Calu3 (cell line): ENCODE measurements at places on chromosomes 5 and 9. TPM values are rescaled to one million over a fixed set of nuclear protein-coding genes. Genes with fewer than 3 reads are reported as not detected.
A peak's percentile ranks its signal among the peaks of the same experiment; 100 is the strongest.

DNA sequence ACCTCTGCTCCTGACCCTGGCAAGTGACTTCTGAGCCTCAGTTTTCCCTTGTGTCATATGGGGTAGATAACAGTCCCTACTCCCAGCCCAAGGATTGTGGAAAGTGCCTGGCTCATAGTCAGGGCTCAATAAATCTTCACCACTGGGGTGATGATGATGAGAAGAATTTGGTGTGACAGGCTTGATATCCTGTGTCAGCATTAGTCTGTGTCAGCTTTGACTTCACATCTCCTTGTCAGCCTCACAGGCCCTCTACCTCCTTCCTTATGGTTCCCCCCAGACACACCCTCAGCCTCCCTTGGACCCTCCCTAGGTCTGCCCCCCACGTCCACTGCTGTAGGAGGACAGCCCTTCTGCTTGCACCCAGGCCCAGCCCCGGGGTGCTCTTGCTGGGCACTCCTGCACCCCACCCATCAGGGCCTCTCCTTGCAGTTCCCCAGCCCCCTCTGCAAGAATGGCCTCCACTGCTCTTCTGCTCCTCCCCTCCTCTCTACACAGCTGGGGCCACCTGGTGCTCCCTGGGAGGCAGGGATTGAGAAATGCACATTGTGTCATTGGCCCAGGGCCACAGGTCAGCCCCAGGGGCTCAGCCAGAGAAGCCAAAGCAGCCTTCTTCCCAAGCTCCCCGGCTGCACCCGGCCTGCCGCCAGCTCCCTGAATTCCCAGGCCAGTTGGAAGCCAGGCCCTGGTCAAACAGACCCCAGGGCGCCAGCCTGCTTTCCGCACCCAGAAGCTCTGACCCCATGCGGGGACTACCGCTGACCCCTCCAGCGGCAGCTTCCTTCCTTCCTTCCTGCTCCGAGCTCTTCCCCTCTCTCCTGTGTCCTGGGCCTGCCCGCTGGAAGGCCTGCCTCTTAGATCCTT lies 7.7 kb downstream of the FGFR4 start:
- no peak for DNase-seq
- H3K4me3 ChIP-seq = no peak overlapping the region
- H3K27ac ChIP-seq = no peak overlapping the region
- H3K27me3 ChIP-seq = no peaks in the 10 kb centered on the region
- H3K4me1 ChIP-seq = peaks cover 24% of the 10 kb centered on the region

The CDC20B gene
- not detected in 2 replicates for total RNA-seq

The MACIR gene
- 24.5 and 25.2 TPM in 2 replicates for total RNA-seq

- no peak overlapping the region for H3K4me3 ChIP-seq
- H3K27me3 ChIP-seq = no peaks in the 10 kb centered on the region
- no peaks in the 10 kb centered on the region for H3K36me3 ChIP-seq
- H3K4me1 ChIP-seq = peaks cover 11% of the 10 kb centered on the region
- H3K27ac ChIP-seq = no peak overlapping the region
- no peak for DNase-seq
Measured at GRCh38 chr5:56733580-56733979, 81.8 kb upstream of the MAP3K1 start.

DNA sequence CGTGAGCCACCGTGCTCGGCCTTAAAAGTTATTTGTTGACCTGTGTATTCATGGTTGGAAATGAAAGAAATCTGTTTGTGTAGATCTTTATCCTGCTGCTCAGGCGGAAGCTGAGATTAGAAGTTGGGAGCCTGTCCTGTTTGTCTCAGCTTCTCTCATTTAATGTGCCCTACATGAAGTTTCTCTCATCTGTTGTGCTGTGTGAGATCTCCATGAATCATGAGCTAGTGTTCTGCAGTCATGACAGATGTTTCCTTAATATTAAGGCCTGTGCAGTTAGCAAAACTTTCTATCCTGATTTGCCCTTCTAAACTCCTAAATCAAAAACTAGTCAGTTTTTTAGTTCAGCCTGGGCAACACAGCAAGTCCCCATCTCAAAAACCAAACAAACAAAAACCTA lies 59.5 kb downstream of the FAM78A start:
- peaks cover under 1% of the 10 kb centered on the region for H3K36me3 ChIP-seq
- no peaks in the 10 kb centered on the region for H3K4me1 ChIP-seq
- no peak overlapping the region for H3K27ac ChIP-seq
- DNase-seq = no peak
- no peaks in the 10 kb centered on the region for H3K27me3 ChIP-seq

DNA sequence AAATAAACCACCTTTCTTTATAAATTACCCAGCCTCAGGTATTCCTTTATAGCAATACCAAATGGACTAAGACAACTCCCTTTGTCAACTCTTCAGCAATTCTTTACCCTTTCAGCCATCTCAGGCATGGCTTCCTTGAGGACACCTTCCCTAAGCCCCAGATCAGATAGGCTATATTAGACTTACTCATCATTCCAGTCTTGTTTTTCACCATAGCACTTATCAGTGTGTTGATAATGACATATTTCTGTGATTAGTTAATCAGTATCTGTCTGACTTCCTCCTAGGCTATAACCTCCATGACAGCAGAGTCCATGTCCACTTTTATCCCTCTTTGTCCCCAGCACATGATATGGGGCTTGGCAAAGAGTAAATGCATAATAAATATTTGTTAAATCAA lies 238.1 kb downstream of the ACTL7B start:
- H3K27me3 ChIP-seq = peaks cover 55% of the 10 kb centered on the region
- no peaks in the 10 kb centered on the region for H3K36me3 ChIP-seq
- H3K4me3 ChIP-seq = no peak overlapping the region
- peaks cover 9% of the 10 kb centered on the region for H3K4me1 ChIP-seq
- DNase-seq = no peak

The ACOT12 gene
- total RNA-seq = 0.87 TPM in 1 of 2 replicates, not detected in the other

The CDH6 gene
- total RNA-seq = 2.3 and 3.8 TPM in 2 replicates

- H3K4me1 ChIP-seq = no peaks in the 10 kb centered on the region
- no peak overlapping the region for H3K4me3 ChIP-seq
- peaks cover 4% of the 10 kb centered on the region for H3K27me3 ChIP-seq
- H3K36me3 ChIP-seq = no peaks in the 10 kb centered on the region
Measured at GRCh38 chr5:150960791-150961396, 56.1 kb upstream of the ZNF300 start.

DNA sequence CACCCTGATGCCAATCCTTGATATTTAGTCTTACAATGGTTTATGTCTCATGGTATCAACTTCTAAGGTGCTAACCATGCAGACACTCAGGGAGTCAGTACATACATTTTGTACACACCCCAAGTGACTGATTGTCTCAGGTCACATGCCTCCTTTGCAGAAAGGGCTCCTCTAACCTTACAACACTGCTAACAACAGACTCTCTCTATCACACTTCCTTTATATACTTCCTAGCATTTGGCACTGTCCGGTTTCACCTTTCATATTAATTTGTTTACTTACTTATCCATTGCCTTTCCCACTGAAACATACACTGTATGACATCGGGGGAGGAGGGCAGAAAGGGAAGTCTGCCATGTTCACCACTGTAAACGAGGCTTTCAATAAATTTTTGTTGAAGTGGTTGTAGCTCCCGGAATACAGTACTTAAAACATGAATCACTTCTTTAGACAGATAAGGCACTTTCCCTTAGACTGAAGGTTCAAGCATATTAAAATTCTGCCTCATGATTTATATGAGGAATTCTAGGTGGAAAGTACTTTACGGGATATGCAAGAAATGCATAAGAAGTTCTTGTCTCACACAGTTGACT lies 20.6 kb downstream of the EMB start:
- no peak overlapping the region for H3K27ac ChIP-seq
- H3K4me3 ChIP-seq = no peak overlapping the region
- H3K4me1 ChIP-seq = peaks cover 15% of the 10 kb centered on the region
- no peak for DNase-seq
- no peaks in the 10 kb centered on the region for H3K36me3 ChIP-seq

The SNCAIP gene
- 0.22 TPM in 1 of 2 replicates, not detected in the other for total RNA-seq

The TMEM141 gene
- 64.1 and 75.8 TPM in 2 replicates for total RNA-seq

The TEX48 gene
- total RNA-seq = not detected in 2 replicates

GRCh38 chr5:84383816-84384603 lies 670 bp downstream of the EDIL3 start:
- peaks cover 26% of the 10 kb centered on the region for H3K36me3 ChIP-seq
- no peak for DNase-seq
- no peak overlapping the region for H3K27ac ChIP-seq
- H3K4me1 ChIP-seq = peaks cover 20% of the 10 kb centered on the region

The CCL27 gene
- total RNA-seq = not detected in 2 replicates

GRCh38 chr5:83570916-83571315 lies 99.4 kb downstream of the VCAN start:
- H3K27ac ChIP-seq = no peak overlapping the region

- H3K27ac ChIP-seq = peak within 1 kb of the TSS; percentile 89
- DNase-seq = peak; percentile 93
- peaks cover 16% of the 10 kb centered on the region for H3K36me3 ChIP-seq
- H3K4me1 ChIP-seq = peaks cover 23% of the 10 kb centered on the region
- no peaks in the 10 kb centered on the region for H3K27me3 ChIP-seq
Measured at GRCh38 chr5:154038707-154039457, at the start of the genes FAM114A2 and MFAP3. Gene FAM114A2 (minus strand): TSS chr5:154038910. CDS start chr5:154034953, 3,957 bp downstream. Gene MFAP3 (plus strand): TSS chr5:154038967. CDS start chr5:154049723, 10,756 bp downstream.

DNA sequence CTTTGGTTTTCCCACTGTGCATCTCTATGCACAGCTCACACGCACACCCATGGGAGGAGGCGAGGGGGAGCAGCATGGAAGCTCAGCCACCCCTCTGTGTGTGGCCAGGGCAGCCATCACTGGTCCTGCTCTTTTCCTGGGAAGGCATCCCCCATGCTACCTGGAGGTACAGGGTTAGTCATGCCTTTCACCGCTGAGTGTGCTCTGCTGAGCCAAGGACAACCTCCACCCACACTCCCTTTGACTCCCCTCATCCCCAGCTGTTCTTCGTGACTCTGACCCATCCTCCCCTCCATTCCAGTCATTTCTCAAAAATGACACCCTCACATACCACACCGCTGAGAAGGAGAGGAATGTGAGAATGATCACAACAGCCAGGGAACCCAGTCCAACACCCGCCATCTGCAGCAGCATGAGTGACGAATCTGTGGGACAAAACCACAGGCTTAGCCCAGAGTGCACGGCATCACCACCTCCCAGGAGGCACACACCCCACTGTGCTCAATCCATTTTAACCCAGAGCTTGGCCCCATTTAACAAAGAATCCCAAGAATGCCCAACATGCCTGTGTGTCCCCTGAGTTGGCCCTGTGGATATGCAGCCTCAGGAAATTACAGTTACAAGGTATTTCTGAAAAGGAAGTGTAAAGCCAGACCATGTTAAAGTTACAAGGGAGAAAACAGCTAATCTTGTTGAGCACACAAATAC lies 133.4 kb downstream of the SUSD1 start:
- peaks cover 5% of the 10 kb centered on the region for H3K36me3 ChIP-seq
- H3K27me3 ChIP-seq = no peaks in the 10 kb centered on the region
- H3K27ac ChIP-seq = peak overlapping the region; percentile 94
- H3K4me3 ChIP-seq = peak overlapping the region; percentile 19

The OLFML2A gene
- total RNA-seq = 0.88 and 0.99 TPM in 2 replicates

- no peaks in the 10 kb centered on the region for H3K4me1 ChIP-seq
- no peak overlapping the region for H3K4me3 ChIP-seq
- H3K27me3 ChIP-seq = no peaks in the 10 kb centered on the region
- no peak for DNase-seq
- H3K36me3 ChIP-seq = no peaks in the 10 kb centered on the region
Measured at GRCh38 chr5:77139001-77139400, 51.9 kb upstream of the ZBED3 start.

GRCh38 chr5:12095808-12096281 lies 191.6 kb upstream of the CTNND2 start:
- no peak overlapping the region for H3K4me3 ChIP-seq
- DNase-seq = no peak
- no peaks in the 10 kb centered on the region for H3K36me3 ChIP-seq
- H3K27ac ChIP-seq = no peak overlapping the region
- H3K27me3 ChIP-seq = no peaks in the 10 kb centered on the region
- no peaks in the 10 kb centered on the region for H3K4me1 ChIP-seq

- peaks cover 34% of the 10 kb centered on the region for H3K4me1 ChIP-seq
- DNase-seq = no peak
- no peaks in the 10 kb centered on the region for H3K27me3 ChIP-seq
Measured at GRCh38 chr5:34672196-34672595, 16.1 kb downstream of the RAI14 start.

The NUTM2F gene
- not detected in 2 replicates for total RNA-seq

DNA sequence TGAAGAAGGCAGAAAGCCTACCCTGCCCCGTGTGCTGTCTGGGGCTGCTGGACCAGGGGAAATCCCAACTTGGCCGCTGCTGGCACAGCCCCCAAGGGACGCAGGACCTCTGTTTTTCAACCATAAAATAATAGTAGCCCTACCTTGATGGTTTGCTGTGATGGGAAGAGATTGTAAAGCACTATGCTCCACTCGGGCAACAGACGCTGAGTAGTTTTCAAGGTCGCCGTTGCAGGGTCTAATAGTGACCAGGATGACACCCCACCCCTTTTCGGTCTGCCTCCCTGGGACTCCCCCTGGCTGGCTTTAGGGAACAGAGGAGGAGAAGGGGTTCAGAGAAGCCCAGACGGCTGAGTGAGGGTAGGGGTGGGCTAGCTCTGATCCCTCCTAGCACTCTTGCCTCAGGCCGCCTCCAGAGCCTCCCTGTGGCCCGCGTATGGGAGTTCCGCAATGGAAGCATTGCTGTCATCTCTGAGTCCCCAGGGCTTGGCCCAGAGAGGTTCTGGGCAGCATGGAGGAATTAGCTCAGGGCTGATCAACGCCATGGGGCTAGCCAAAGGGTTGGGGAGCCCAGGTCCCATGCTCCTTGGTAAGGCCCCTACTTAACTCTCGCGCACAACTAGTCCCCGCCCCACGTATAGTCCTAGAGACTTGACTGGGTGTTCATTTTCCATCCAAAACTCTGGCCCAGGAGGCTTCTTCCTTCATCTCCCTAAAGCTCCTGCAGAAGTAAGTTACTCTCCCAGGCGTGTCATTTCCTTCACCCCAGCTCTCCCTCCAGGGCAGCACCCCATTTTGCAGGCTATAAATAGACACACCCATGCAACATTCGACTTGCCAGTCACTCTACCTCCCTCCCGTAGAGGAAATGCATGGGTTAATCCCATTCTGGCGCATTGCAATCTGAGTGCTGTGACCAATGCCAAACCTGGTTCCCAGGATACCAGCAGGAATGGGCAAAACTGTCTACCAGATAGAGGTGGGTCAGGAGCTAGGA lies 1.1 kb upstream of the IRF1 start:
- peak overlapping the region; percentile 76 for H3K27ac ChIP-seq
- H3K4me1 ChIP-seq = peaks cover 46% of the 10 kb centered on the region
- peaks cover 54% of the 10 kb centered on the region for H3K36me3 ChIP-seq
- DNase-seq = no peak
- H3K4me3 ChIP-seq = peak overlapping the region; percentile 89

- H3K4me3 ChIP-seq = no peak overlapping the region
- H3K4me1 ChIP-seq = peaks cover 8% of the 10 kb centered on the region
- no peak for DNase-seq
- peaks cover 72% of the 10 kb centered on the region for H3K27me3 ChIP-seq
- no peaks in the 10 kb centered on the region for H3K36me3 ChIP-seq
- no peak overlapping the region for H3K27ac ChIP-seq
Measured at GRCh38 chr9:130266236-130267098, 907 bp downstream of the HMCN2 start.

- H3K4me3 ChIP-seq = no peak overlapping the region
- no peaks in the 10 kb centered on the region for H3K4me1 ChIP-seq
- peaks cover 24% of the 10 kb centered on the region for H3K27me3 ChIP-seq
- no peak overlapping the region for H3K27ac ChIP-seq
- no peak for DNase-seq
- no peaks in the 10 kb centered on the region for H3K36me3 ChIP-seq
Measured at GRCh38 chr9:131323629-131324028, 34.1 kb downstream of the PLPP7 start.

GRCh38 chr5:77867194-77867691 lies 91.1 kb upstream of the TBCA start:
- no peak overlapping the region for H3K27ac ChIP-seq
- H3K4me1 ChIP-seq = no peaks in the 10 kb centered on the region
- no peak for DNase-seq
- H3K4me3 ChIP-seq = no peak overlapping the region
- H3K27me3 ChIP-seq = peaks cover 15% of the 10 kb centered on the region
- H3K36me3 ChIP-seq = no peaks in the 10 kb centered on the region
